ENCODE measurements at places on chromosomes 16 and 17. TPM values are rescaled to one million over a fixed set of nuclear protein-coding genes. Genes with fewer than 3 reads are reported as not detected.

DNA sequence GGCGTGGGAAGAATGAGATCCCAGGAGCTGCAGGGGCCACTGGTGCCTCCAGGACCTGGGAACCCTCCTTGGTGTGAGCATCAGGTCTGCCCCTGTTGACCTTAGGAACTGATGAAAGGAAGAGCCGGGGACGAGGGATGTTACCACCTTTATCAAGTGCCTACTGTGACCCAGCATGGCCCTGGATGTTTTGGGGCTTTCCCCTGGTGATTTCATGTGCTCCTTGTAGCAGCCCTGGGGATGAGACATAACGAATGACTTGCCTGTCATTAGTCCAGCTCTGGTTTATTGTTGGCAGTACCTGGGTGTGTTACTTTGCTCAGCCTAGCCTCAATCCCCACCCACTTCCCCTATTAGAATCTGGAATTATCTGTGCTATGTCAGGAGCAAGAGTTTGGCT is 39.9 kb downstream of the WSCD1 start:
- no peaks in the 10 kb centered on the region for H3K4me1 ChIP-seq
- no peak overlapping the region for H3K27ac ChIP-seq
- no peaks in the 10 kb centered on the region for H3K27me3 ChIP-seq

The C17orf100 gene
- 0.89 TPM for total RNA-seq

DNA sequence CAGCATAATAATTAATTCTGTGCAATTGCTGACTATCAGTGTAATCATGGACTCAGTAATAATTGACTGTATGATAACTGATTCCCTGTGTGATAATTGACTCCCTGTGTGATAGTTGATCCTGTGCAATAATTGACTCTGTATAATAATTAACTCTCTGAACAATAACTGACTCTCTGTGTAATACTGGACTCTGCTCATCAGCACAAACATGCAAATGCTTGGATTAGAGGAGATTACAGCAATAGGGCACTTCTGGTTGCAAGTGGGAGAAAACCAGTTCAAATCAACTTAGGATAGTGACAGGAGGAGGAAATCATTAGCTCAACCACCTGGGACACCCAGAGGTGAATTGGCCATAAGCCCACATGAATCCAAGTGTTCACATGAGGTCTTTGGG is 582.1 kb downstream of the RBFOX1 start:
- no peak overlapping the region for H3K4me3 ChIP-seq
- no peak overlapping the region for H3K27ac ChIP-seq
- no peaks in the 10 kb centered on the region for H3K27me3 ChIP-seq
- DNase-seq, result no peak
- no peaks in the 10 kb centered on the region for H3K36me3 ChIP-seq

- no peak overlapping the region for H3K4me3 ChIP-seq
- no peak overlapping the region for H3K27ac ChIP-seq
- H3K36me3 ChIP-seq, result no peaks in the 10 kb centered on the region
- no peak for DNase-seq
- no peaks in the 10 kb centered on the region for H3K27me3 ChIP-seq
Measured at GRCh38 chr17:66407864-66408263, 105.5 kb downstream of the PRKCA start.

- no peaks in the 10 kb centered on the region for H3K27me3 ChIP-seq
- H3K36me3 ChIP-seq, result no peaks in the 10 kb centered on the region
- peaks cover 9% of the 10 kb centered on the region for H3K4me1 ChIP-seq
- no peak overlapping the region for H3K27ac ChIP-seq
Measured at GRCh38 chr17:57600074-57600473, 145.0 kb downstream of the CCDC182 start.

GRCh38 chr16:31350275-31351005 is 4.5 kb upstream of the ITGAX start:
- H3K27me3 ChIP-seq, result no peaks in the 10 kb centered on the region
- no peaks in the 10 kb centered on the region for H3K36me3 ChIP-seq
- DNase-seq, result no peak
- peak overlapping the region; percentile 86 for H3K27ac ChIP-seq
- no peak overlapping the region for H3K4me3 ChIP-seq

The PARD6A gene
- 9.3 TPM for total RNA-seq

DNA sequence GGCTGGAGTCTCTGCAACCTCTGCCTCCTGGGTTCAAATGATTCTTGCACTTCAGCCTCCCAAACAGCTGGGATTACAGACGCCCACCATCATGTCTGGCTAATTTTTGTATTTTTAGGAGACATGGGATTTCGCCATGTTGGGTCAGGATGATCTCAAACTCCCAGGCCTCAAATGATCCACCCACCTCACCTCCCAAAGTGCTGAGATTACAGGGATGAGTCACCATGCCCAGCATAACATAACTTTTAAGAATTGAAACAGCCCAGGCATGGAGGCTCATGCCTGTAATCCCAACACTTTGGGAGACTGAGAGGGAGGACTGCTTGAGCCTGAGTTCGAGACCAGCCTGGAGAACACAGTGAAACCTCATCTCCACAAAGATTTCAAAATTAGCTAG is 2.5 kb downstream of the RSL1D1 start:
- no peaks in the 10 kb centered on the region for H3K27me3 ChIP-seq
- peaks cover 25% of the 10 kb centered on the region for H3K4me1 ChIP-seq
- H3K36me3 ChIP-seq, result peaks cover 27% of the 10 kb centered on the region
- H3K4me3 ChIP-seq, result no peak overlapping the region
- DNase-seq, result no peak

- no peaks in the 10 kb centered on the region for H3K27me3 ChIP-seq
- no peak overlapping the region for H3K27ac ChIP-seq
- peaks cover 21% of the 10 kb centered on the region for H3K4me1 ChIP-seq
- no peaks in the 10 kb centered on the region for H3K36me3 ChIP-seq
Measured at GRCh38 chr17:61127960-61128359, 271.7 kb upstream of the TBX2 start.
